NCI-H1048 (cell line): ENCODE measurements at places on chromosomes 6 and 20.

DNA sequence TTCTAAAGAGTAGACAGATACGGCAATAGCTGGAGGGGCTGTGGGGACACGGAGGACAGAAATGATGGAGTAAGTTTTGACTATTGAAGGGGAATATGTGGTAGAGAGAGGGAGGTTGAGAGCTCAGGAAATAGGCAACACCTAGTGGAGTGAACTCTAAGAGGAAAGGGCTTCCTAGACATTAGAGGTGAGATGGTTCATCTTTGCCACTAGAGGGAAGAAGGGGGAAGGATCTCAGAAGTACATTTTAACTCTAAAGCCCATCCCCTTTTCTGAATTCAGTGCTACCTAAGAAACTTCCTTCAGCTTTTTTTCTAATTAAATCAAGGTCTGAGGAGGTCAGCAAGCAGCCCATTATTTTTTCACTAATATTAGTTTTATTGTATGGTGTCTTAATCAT lies 689.4 kb upstream of the MAP3K7 start:
- no peak for DNase-seq

DNA sequence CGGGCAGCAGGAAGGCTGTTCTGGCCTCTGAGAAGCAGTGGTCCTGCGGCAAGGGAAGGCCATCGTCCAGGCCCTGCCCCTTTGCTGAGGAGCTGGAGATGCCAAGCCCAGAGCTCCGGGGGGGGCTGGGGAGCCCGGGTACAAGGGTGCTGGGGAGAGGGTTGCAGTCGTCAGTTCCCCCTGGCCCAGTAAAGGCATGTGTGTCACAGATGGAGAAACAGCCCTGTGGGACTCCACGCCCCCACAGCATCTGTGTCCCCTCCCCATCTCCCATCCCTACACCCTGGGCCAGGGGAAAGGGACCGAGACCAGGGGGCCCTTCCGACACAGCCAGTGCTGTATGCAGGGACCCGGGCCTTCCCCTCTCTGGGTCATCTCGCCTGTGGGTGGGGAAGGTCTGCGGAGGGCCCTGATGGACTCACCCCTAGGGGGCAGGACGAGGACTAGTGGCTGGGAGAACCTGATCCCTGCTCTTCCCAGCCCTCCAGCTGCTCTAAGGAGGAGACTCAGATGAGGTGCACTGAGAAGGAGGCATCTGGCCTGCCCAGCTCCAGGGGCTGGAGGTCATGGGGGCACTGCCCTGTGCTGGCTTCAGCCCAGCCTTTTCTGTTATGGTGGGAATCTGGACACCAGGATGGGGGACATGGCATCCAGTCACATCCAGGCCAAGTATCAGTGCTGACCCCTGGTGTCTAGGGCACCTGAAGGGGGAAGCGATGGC lies 609 bp downstream of the MYL9 start:
- DNase-seq, result no peak

DNA sequence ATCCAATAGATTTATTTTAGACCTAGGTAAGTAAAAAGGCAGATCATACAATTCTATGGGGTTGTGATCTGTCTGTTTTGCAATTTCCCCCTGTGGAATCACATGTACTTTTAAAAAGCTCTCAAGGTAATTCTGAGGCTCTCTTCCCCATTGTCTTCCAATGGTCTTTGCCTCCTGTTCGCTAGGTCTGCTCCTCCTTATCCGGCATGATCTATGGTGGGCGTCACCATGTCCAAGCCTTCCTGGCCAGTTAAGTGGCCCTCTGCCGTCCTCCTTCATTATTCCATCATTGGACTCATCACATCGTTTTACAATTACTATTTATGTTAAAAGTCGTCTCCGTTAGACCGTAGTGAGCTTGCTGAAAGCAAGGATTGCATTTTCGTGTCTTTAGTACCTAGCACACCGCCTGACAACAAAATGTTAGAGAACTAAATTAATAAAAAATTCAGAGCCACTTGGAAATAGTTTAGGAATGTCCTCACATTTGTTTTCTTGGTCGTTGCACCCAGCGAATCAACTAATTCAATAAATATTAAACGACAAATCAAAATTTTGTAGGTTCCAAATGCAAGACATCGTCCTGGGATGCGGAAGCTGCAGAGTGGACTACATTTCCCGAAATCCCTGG lies 2.2 kb upstream of the STXBP5 start:
- DNase-seq, result no peak

DNA sequence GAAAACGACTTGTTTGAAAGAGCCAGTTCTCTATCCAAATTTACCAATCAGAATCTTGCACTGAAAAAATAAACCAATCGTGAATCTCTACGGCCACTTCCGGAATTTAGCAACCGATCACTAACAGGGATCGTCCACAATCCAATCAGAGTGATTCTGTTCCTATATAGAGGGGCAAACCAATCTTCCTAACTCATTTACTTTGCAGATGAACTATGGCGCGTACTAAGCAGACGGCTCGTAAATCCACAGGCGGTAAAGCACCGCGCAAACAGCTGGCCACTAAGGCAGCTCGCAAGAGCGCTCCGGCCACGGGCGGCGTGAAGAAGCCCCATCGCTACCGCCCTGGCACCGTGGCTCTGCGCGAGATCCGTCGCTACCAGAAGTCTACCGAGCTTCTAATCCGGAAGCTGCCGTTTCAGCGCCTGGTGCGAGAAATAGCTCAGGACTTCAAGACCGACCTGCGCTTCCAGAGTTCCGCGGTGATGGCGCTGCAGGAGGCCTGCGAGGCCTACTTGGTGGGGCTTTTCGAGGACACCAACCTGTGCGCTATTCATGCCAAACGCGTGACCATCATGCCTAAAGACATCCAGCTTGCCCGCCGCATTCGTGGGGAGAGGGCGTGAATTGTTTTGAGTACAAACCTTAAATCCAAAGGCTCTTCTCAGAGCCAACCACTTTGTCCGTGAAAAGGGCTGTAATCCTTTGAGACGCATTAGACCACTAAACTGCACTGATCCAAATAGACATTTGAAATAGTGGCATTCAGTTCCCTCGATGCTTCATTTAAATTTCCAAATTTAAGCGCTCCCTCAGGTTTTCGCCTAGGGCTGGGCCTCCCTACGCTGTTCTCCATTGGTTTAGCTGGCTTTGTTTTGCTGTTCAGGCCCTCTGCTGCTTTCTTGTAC lies 138.0 kb downstream of the HFE start:
- no peak for DNase-seq
